Large intestine (tissue), 12 donors: ENCODE measurements at places on chromosomes 2 and 18.
A peak's percentile ranks its signal among the peaks of the same experiment; 100 is the strongest.

- no peak for DNase-seq
Measured at GRCh38 chr2:217798191-217798590, 204.6 kb downstream of the TNS1 start.

DNA sequence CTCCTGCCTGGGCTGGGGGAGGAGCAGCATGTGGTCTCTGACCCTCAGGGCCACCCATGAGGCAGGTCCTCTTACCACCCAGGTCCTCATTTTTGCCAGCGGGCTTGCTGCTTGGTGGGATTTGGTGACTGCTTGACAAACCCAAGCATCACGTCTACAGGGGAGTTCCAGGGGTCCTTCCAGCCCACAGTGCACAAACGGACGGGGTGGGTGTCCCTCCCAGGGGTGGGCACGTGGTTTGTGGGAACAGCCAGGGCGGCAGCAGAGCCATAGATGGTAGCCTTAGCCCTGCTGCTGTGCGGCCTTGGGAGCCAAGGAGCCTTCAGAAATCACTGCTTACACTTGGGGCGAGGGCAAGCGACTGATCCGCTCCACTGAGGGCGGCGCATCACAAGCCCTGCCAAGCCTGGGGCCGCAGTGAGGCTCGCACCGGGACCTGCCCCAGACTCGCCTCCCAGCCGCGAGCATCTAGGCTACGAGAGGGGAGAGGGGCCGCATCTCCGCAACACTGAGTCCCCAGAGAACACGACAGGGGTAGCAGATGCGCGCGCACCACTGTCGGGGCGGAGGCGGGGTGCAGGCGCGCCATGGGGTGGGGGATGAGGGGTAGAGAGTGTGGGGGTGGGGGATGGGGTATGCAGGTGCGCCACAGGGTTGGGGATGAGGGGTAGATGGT, 36.9 kb downstream of the SNED1 start:
- DNase-seq: no peak

GRCh38 chr2:201797175-201797840, 9.0 kb upstream of the CDK15 start:
- DNase-seq: no peak

GRCh38 chr2:200871151-200871550, 6.7 kb upstream of the CLK1 start:
- no peak for DNase-seq

DNA sequence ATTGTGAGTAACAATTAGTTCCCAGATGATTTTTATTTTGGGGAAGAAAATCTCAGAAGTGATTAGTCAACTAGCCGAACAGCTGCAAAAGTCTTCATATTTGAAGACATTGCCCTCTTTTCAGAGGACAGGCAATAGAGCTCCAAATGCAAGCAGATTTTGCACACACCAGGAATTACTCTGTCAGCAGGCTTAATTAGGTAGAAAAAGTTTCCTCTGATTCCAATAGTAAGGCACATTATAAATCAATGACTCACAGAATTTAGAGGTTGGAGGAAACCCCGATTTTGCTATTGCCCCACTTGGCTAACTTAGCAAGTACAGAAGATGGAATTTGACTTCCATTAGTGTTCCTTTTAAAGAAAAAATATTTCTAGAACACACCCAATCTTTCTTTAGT, 30.7 kb upstream of the SCN1A start:
- DNase-seq: no peak

DNA sequence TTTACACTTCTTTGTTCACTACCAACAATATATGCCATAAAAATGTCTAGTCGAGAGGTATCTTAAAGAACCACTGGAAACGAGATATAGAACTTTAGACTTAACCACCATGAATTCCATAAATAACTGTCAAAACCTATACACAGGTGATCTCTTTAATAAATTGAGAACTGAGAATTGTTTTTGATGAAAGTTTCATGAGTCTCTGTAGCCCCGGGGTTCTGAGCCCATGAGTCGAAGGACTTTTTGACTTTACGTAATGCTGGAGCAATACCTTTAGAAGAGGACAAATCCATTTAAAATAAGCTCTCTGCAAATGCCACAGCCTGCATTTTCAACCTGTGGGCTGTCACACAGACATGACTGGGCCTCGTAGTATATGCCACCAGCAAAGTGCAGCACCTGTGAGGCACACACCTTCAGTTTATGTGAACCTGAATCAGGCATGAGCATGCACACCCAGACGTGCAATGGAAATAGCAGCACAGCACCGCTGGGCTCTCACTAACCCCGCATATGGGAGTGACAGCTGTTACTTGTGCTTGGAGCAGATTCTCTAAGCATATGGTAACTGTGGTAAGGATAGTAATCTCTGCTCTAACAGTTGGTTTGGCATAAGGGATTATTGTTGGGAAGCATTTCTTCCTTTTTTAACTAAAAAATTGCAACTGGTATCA, 383.2 kb downstream of the SOCS6 start:
- DNase-seq: no peak

DNA sequence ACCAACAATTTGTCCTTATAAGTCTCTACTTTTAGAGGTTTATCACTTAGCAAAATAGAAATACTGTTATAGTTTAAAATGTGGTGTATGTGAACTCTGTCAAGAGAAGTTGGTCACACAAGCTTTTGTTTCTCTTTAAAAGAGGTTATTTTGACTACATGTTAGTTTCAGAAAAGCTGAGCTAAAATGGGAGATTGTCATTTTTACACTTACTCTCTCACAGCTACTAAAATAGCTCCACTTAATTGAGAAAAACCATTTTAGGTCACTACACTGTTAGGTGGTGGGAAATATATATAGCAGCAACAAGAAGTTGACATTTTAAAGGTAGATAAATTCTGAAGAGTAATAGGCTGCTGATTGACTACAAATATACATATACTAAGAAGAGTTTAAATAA, 161.5 kb upstream of the KCNJ3 start:
- DNase-seq: no peak

GRCh38 chr2:109447251-109447661, 166.5 kb downstream of the SEPTIN10 start:
- DNase-seq: no peak

DNA sequence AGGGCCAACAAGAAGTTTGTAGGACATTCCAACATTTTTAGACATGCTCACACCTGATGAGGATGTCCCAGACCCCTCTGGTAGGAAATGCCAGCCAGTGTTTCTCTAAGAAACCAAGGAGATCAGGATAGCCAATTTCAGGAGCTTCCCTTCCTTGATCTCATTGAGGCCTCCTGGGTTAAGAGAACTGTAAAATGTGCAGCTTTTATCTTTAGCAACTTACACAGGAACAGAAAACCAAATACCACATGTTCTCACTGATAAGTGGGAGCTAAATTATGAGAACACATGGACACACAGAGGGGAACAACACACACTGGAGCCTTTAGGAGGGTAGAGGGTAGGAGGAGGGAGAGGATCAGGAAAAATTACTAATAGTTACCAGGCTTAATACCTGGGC, 99.6 kb upstream of the MAP2 start:
- DNase-seq: no peak

DNA sequence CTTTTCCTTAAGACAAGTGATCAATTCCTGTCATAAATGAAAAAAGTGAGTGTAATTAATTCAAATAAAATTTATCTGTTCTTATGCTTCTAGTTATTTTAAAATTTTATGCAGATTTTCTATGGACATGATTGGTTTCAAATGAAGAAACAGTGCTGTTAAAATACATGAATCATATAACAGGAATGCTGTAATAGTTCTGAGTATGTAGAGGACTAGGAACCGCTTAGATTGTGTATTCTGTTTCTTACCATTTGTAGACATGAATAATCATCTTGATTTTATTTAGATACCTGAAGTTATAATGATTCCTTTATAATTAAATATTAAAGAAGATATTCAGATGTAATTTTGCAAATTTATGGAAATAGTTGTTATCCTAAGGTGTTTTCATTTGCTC, 3.5 kb downstream of the ACTR2 start:
- no peak for DNase-seq

DNA sequence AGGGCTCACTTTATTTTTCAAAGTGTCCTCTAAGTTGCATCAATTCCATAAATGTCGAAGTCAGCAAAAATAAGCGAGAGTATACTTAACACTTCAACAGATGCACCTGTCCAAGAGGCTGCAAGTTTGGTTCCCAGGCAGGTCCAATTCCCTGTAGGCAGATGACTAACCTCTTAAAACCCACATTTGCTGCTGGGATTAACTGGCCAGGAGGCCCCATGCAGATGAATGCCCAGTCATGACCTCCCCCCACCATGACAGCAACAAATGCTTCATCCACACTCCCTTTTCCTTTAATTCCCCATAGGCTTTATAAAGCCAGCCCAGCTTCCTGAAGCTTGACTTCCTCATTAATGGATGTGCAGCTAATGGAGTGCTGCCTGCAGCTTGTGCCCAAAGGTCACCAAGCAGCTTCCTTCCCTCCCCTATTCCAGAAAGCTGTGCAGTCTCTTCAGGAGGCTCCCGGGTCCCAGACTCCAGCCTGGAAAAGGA, 35.7 kb downstream of the REEP1 start:
- peak; percentile 64 for DNase-seq

DNA sequence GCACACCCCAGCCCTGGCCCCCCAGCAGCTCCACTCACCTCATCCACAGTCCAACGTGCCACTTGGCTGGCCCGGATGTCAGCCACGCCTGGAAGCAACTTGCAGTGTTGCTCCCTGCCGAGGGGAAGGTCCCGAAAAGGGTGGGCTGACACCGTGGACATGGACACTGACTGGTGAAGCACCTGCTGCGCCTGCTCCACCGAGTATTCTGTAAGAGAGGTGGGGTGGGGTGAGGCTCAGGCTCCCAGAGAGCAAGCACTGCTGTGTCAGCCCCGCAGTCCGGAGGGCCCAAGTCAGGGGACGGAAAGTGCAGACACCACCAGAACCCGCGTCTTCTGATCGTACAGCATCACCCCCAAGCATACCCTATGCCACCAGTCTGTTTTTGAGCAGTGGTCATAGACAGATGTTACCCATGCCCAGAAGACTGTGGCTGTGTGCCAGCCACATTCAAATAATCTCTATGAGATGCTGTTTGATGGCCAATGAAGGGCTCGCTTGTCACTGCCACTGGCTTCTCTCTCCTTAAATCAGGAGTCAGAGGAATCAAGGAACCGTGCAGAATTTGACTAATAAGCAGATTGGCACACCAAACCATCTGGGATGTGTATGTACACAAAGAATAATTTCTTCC, 74.2 kb upstream of the TMEM200C start:
- DNase-seq: no peak

DNA sequence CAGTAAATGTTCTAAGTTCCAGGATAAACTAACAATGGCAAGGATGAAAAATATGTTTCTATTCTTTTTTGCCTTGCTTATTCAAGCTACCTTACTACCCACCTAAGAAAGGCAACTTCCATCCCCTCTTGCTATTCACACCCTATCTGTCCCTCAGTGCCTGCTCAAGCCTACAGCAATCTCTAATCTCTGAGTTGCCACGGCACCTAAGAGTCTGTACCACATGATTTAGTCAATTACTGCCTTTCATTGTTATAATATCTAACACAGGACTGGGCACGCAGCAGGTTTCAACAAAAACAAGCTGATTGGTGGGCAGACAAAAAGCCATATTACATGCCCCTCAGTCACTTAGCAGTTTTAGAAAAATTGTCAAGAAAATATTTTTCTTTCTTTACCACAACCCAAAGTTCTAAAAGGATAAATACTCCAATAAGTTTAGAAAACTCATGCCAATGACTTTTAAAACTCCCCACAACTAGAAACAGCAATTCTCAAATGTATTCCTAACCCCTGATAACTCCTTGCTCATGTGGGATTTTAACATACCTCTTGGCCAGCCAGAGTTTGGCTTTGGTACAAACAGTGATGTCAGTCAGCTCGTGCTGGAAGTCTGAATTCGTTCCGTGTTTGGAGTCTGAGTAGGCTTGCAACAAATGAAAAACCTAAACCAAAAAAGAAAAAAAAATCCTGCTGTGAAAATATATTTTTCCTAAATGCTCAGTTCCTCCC, 117.3 kb upstream of the ZFP36L2 start:
- DNase-seq: no peak

DNA sequence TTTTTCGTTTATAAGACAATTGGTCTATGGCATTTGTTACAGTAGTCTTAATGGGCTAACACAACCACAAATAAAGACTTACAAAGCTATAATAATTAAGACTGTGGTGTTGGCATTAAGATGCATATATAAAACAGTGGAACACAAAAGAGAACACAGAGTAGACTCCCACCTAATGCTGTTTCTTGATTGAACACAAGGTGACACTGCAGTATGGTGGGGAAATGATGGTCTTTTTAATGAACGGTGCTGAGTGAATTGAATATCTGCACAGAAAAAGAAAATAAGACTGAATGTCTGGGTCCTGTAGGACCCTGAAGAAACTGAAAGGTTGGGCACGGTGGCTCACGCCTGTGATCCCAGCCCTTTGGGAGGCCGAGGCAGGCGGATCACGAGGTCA, 1136.6 kb upstream of the NXPH2 start:
- DNase-seq: no peak
